ENCODE measurements at places on chromosomes 1 and 21. TPM values are rescaled to one million over a fixed set of nuclear protein-coding genes. Genes with fewer than 3 reads are reported as not detected.

- no peaks in the 10 kb centered on the region for H3K4me1 ChIP-seq
- no peak overlapping the region for H3K4me3 ChIP-seq
- no peak overlapping the region for H3K27ac ChIP-seq
- H3K27me3 ChIP-seq: no peaks in the 10 kb centered on the region
- H3K36me3 ChIP-seq: no peaks in the 10 kb centered on the region
- no peak for DNase-seq
Measured at GRCh38 chr21:27693376-27693775, 726.5 kb upstream of the ADAMTS5 start.

Gene CLCA2
- not detected for total RNA-seq

Gene ZNF683
- total RNA-seq: not detected

DNA sequence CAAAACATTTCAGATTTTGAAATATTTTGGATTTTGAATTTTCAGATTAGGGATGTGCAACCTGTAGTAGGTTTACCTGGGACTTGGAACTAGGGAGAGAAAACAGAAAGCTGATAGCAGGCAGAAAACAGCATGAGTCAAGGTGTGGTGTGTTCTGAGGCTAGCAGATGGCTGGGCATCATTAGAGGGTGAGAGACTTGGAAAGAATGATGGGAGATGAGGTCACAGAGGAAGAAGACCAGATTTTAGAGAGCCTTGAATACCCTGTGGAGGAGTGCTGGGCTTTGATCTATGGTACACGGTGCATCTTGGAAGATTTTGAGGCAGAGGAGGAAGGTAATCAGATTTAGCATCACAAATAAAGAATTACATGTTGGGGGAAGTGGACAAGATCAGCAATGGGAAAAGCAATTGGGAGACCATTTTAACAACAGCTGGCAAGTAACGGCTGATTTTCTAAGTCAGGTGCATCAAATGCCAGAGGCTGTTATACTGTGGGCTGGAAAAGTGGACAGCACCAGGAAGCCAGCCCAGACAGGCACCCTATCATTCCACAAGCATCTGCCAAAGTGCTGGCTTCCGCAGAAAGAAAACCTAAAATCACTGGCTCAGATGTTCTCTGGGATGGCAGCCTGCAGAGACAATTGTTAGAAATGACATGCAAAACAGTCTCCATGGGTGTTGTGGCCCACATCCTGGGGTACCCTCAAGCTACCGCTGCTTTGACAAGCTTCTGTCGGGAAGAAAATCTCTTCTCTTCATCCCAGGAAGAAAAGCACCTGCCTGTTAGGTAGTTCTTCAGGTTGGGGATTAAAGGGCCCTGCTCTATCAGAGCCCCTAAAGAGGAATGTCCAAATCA, 30.9 kb upstream of the CAMK1G start:
- H3K36me3 ChIP-seq: no peaks in the 10 kb centered on the region
- H3K4me1 ChIP-seq: no peaks in the 10 kb centered on the region
- H3K4me3 ChIP-seq: no peak overlapping the region
- no peak overlapping the region for H3K27ac ChIP-seq
- DNase-seq: no peak

DNA sequence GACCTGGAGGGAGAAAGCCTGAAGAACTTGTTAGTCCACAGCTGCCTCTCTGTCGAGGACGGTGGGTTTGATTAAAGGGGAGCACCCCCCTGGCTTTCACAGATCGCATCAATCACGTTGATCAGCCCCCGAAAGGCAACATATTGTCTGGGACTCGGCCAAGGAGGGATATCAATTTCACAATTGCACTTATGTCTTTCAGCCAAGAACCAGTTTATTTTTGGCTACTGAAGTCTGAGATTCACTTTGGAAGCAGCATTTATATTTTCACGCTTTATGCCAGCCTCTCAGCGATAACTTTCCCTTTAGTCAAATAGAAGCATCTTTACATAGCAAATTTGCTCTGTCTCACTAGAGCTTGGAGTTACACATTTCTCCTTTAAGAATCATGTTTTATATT, 253.2 kb upstream of the RRP15 start:
- H3K27ac ChIP-seq: no peak overlapping the region
- no peaks in the 10 kb centered on the region for H3K36me3 ChIP-seq

GRCh38 chr1:87872189-87872588, 543.5 kb downstream of the LMO4 start:
- peak overlapping the region; percentile 72 for H3K27ac ChIP-seq
- no peak for DNase-seq
- H3K4me3 ChIP-seq: no peak overlapping the region
- peaks cover 43% of the 10 kb centered on the region for H3K4me1 ChIP-seq

- no peak overlapping the region for H3K27ac ChIP-seq
- no peak overlapping the region for H3K4me3 ChIP-seq
- no peak for DNase-seq
- H3K27me3 ChIP-seq: peaks cover 13% of the 10 kb centered on the region
Measured at GRCh38 chr1:41498804-41499203, 14.3 kb upstream of the EDN2 start.

GRCh38 chr1:20612221-20612746, 21.0 kb upstream of the PINK1 start:
- no peak overlapping the region for H3K4me3 ChIP-seq
- H3K27ac ChIP-seq: no peak overlapping the region
- peaks cover 77% of the 10 kb centered on the region for H3K36me3 ChIP-seq
- H3K27me3 ChIP-seq: no peaks in the 10 kb centered on the region
- H3K4me1 ChIP-seq: peaks cover 15% of the 10 kb centered on the region
- DNase-seq: no peak

Gene ACTN2
- total RNA-seq: not detected

Gene ANXA9
- not detected for total RNA-seq

Gene PCAT6
- not detected for total RNA-seq

Gene LCE3B
- total RNA-seq: not detected

- H3K27ac ChIP-seq: no peak overlapping the region
- DNase-seq: no peak
- H3K4me1 ChIP-seq: no peaks in the 10 kb centered on the region
- no peaks in the 10 kb centered on the region for H3K27me3 ChIP-seq
- no peak overlapping the region for H3K4me3 ChIP-seq
Measured at GRCh38 chr21:31543191-31543590, 116.3 kb upstream of the SOD1 start.

Gene VHLL
- not detected for total RNA-seq

Gene WNT9A
- total RNA-seq: 0.83 TPM

- H3K27me3 ChIP-seq: no peaks in the 10 kb centered on the region
- peaks cover 3% of the 10 kb centered on the region for H3K4me1 ChIP-seq
- no peak overlapping the region for H3K4me3 ChIP-seq
- H3K27ac ChIP-seq: no peak overlapping the region
- DNase-seq: no peak
- no peaks in the 10 kb centered on the region for H3K36me3 ChIP-seq
Measured at GRCh38 chr1:225745273-225745672, 32.4 kb upstream of the SRP9 start.

GRCh38 chr1:218953386-218953785, 220.3 kb upstream of the LYPLAL1 start:
- H3K27me3 ChIP-seq: no peaks in the 10 kb centered on the region
- no peaks in the 10 kb centered on the region for H3K36me3 ChIP-seq
- no peak for DNase-seq
- H3K27ac ChIP-seq: no peak overlapping the region

- no peaks in the 10 kb centered on the region for H3K4me1 ChIP-seq
- no peak for DNase-seq
- no peak overlapping the region for H3K27ac ChIP-seq
- H3K36me3 ChIP-seq: no peaks in the 10 kb centered on the region
- H3K4me3 ChIP-seq: no peak overlapping the region
- H3K27me3 ChIP-seq: no peaks in the 10 kb centered on the region
Measured at GRCh38 chr1:181789395-181789794, 272.1 kb downstream of the ZNF648 start.

Gene PROK1
- total RNA-seq: 0.51 TPM

Gene C1orf53
- 2.8 TPM for total RNA-seq

DNA sequence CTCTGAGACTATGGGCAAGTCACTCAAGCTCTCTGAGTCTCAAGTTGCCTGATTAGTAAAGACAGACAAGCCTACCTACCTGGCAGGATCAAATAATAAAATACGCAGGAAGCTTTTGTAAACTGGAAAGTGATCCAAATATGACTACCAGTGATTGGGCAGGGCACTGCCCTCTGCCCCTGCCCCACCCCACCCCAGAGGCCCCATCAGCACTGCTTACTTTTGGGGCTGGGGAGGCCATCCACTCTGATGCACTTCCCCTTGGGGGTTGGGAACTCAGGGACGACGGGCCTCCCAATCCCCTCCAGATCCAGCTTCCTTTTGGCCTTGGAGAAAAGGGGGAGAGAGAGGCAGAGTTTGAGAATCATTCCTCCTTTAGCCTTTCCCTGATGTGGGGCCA, 6.9 kb downstream of the E2F2 start:
- H3K4me1 ChIP-seq: peaks cover 23% of the 10 kb centered on the region
- H3K27me3 ChIP-seq: no peaks in the 10 kb centered on the region
- H3K27ac ChIP-seq: peak overlapping the region; percentile 27

DNA sequence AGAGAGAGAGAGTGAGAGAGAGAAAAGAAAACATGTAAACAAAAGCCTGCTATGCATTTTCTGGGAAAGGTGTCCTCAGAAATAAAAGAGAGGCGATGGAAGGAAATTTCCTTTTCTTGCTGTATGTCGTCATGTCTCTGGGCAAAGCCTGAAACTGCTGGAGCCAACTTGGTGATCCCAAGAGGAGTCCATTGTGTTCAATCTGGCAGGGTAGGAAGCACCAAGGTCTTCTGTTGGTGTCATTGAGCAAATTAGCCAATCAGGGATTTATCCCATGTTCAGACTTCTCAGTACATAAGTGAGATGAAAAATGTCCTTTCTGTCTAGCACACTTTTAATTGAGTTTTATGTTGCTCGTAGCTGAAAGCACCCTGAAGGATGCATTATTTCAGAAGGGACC, 260.0 kb upstream of the KAZN start:
- H3K27me3 ChIP-seq: no peaks in the 10 kb centered on the region
- no peaks in the 10 kb centered on the region for H3K4me1 ChIP-seq
- no peak for DNase-seq
- no peak overlapping the region for H3K27ac ChIP-seq

DNA sequence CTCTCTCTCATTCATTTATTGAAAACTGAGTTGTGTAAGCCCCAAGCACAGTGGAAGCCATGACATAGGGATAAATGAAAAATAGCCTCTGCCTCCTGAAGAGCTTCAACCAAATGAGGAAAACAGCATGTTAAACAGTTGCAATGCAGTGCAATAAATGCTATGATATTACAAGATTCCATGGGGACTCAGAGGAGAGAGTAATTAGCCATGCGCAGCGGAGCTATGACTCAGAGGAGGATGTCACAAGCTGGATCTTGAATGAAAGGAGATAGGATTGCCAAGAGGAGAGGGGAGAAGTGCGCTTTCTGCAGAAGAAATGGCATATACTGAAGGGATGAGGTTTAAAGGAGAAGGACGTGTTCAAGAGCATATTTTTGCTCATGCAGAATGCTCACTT, 231.3 kb upstream of the PLXNA2 start:
- H3K4me1 ChIP-seq: no peaks in the 10 kb centered on the region
- H3K27me3 ChIP-seq: no peaks in the 10 kb centered on the region
- no peak for DNase-seq
- no peaks in the 10 kb centered on the region for H3K36me3 ChIP-seq
- H3K4me3 ChIP-seq: no peak overlapping the region
- no peak overlapping the region for H3K27ac ChIP-seq

Gene FAM229A
- 13.8 TPM for total RNA-seq

GRCh38 chr1:202821467-202821866, 10.7 kb downstream of the PCAT6 start:
- no peaks in the 10 kb centered on the region for H3K27me3 ChIP-seq
- DNase-seq: no peak
- no peak overlapping the region for H3K4me3 ChIP-seq

DNA sequence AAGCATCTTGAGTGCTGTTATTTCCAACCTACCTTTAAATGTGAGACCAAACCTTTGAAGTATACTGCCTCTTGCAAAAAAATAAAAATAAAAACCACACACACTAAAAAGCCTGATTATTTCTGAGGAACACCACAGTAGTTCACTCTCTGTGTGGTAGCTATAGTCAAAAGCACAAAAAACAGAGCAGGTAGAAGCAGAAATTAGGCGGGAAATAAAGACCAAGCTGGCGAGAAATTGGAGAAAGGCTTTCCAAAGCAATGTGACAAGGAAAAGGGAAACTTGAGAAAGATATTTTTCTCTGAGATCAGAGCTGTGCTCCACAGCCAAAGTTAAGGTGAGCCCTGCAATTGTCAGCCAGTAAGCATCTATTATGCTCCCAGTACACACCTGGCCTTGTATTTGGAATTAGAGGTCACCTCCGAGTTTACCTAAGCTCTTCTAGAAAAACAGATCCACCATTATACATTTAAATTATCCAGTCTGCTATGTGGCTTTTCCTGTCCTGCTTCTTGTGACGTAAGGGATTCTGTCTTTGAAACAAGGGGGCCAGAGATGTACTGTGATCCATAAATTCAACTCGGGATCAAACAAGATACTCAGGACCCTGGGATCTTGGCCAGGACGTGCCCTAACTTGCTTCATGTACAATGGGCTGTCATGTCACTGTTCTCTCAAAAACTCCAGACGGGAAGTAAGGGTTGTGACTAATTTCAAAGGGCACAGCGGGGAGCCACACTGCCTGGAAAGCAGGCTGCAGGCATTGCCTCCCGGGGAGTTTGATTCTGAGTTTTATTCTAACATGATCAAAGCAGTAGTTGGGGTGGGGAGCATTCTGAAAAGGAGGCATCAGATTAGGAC, 39.8 kb upstream of the RAB4A start:
- H3K27ac ChIP-seq: no peak overlapping the region
- H3K4me1 ChIP-seq: peaks cover 15% of the 10 kb centered on the region
- no peak for DNase-seq

DNA sequence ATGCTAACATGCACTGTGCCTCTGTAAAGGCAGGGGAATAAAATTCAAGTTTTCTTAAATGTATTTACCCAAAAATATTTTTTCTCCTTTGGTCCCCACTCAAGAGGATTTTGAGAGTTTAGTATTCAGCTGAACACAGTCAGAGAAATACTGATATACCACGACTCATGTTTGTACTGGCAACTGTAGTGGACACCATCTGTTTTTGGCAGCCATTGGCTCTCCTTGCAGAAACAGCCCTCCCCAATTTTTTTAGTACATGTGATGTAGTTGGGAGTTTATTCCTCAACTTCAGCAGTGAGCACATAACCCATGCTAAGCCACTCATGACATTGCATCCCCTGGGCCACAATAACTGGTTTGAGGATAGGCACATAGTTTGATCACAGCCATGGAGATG, 154.8 kb upstream of the POU3F1 start:
- no peak overlapping the region for H3K4me3 ChIP-seq
- H3K4me1 ChIP-seq: no peaks in the 10 kb centered on the region
- no peaks in the 10 kb centered on the region for H3K36me3 ChIP-seq

GRCh38 chr1:64203420-64203819, at the start of gene UBE2U:
Gene UBE2U (plus strand): TSS chr1:64203623. CDS start chr1:64204051, 428 bp downstream.
- no peaks in the 10 kb centered on the region for H3K36me3 ChIP-seq
- no peak within 1 kb of the TSS for H3K4me3 ChIP-seq
- H3K4me1 ChIP-seq: no peaks in the 10 kb centered on the region
- no peak for DNase-seq

DNA sequence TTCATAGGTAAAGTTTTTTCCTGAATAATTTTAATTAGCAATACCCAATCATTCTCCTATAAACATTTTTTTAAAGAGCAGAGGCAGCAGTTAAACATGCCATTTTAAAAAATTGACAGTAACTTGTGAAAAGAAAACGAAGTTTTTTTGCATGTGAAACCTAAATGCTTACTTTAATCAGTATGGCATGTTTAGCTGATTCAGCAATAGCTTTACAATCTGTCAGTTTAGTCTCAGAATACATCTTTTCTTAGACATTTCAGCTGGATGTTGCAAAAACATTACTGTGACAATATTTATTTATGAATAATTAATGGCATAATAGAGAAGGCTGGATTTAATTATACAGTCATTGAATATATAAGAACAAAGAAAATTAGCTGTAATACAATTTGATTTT, 1132.4 kb upstream of the ADGRL2 start:
- H3K4me1 ChIP-seq: no peaks in the 10 kb centered on the region
- no peak overlapping the region for H3K27ac ChIP-seq

Gene RNU1-3
- total RNA-seq: 6,234 TPM
